ENCODE measurements at places on chromosomes 1 and 21.

GRCh38 chr21:24910591-24910990 is 696.7 kb downstream of the MRPL39 start:
- DNase-seq, result no peak

DNA sequence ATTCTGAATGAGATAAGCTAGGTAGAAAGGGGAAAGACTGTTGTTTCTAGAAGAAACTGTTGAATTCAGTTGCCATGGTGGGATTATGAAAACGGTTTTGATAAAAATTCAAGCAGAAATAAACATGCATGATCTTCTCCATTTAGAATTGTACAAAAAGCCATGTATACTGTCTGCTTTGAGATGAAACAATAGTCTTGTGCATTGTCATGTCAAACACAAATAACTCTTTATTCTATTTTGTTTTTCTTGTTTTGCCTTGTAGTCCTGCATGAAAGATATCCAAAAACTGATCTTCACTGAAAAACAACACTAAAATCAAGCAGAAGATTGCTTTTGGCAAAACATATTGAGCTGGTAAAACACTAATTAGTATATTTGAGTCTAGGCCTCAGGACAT is 659.9 kb downstream of the LTN1 start:
- no peak for DNase-seq

DNA sequence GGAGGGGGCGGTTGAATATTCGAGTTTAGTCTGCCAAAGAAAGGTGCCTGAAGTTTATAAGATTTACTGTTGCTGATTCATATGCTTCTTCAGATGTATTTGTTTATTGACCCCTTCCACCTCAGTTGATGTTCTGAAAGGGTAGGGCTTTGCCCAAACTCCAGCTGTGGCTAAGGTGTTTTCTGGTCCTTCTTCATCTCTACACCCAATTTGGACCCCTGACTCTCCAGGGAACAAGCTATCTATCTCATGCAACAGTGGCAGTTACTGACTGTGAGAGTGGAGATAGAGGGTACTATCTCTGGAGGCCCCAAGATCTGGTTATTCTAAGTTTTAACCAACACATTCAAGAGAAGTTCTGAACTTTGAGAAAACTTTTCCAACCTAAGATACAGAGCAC is 12.6 kb upstream of the ALG14 start:
- no peak for DNase-seq

DNA sequence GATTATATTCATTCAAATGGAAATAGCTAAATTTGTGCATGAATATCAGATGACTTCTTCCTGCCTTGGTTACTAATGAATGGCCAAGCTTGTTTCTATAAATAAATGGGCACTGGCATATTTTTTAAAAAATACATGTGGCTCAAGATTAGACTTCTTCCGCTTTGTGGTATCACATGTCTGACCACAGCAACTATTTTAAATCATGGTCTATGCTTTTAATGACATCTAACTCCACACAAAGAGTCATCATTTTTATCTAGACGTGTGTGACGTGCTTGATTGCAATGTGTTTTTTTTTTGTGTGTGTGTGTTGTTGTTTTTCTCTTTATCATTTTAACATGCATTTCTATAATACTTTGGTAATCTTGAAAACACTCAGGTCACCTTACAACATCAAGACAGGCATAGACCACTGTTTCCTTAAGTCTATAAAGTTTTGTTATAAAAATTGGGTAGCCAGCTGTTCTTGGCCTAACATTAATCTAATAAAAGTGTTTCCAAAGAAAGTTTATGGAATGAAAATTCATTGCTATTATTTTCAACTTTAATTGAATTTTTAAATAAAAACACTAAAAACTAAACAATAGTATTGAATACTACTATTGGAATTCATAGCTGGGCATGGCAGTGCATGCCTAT is 29.5 kb downstream of the RGS1 start:
- no peak for DNase-seq

- peak; percentile 75 for DNase-seq
Measured at GRCh38 chr1:231626951-231627614, 493 bp downstream of the DISC1 start.

DNA sequence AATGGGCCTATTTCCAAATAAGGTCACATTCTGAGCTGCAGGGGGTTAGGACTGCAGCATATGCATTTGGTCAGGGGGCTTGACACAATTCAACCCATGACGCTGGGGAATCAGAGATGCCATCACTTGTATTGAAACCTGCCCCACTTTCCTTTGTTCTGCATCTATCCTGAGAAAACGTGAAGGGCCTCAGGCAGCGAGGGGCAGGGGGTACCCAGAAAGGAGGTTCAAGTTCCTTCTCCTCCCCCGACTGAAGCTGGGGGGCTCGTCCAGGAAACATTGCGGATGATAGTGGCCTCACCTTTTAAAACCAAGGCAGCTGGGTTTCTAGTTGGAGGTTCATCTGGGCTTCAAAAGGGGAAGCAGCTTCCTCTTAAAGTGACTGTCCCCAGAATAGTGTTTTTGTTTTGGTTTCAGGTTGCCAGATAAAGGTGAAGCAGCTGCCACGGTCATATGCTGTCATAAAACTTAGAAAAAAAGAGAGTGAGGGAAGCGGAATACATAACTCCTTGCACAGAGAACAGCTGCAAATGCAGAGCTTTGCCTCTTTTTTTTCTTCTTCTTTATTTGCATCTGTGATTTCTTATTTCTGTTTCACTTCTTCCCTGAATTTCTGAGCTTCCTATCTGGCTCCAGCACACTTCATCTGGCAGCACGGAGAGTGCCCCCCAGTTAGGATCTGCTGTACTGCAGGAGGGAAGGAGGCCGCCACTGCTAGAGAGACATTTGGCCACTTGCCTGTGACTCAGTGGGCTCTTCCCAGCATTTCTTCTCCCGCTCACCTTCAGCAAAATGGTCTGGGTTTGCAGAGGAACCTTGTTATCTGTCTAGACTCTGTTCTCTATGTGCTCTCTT is 142.0 kb downstream of the AJAP1 start:
- no peak for DNase-seq

GRCh38 chr1:86788300-86789206 is 84.2 kb downstream of the SH3GLB1 start:
- DNase-seq, result peak; percentile 34
